Left hindlimb (tissue), 1 donor: ENCODE measurements at places on chromosomes 7 and 10.
A peak's percentile ranks its signal among the peaks of the same experiment; 100 is the strongest.

DNA sequence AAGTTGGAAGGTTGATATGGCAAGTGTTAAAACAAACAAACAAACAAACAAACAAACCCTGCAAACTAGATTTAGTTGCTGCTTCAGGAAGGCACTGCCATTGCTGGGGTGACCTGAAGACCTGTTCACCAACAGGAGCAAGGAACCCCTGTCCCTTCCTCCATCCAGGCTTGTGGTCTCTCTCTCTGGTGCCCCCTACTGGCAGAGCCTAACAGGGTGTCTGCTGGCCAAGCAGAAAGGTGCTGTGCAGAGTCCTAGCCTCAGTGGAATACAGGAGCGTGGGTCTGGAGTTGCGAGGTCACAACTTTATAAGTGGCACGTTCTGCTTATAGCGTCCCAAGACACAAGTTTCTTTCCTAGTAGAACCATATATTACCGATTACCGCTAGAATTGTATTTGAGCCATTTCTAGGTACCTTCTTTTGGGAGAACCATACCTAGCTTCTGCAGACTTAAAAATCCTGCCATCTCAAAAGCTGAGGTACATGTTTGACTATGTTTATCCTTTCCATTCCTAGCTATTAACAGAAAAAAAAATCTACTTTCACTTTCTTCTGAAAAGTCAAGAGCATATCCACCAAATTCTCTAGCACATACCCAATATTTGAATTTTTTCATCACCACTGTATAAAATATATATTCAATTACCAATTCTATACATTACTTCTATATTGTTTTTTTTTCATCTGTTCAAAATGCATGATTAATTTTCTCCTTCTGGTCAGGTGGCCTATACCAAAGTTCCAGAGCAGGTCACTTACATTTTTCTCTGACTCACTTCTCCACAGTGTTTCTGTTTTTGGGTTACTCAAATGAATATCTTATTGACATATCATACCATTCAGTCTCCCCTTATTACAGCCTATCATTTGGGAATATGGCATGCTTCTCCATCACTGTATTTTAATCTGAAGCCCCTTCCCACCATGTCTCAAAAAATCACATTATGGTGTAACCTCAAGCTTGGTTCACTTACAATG lies 29.1 kb upstream of the CALD1 start:
- no peak for DNase-seq

- DNase-seq = no peak
Measured at GRCh38 chr7:5679813-5680473, 101.5 kb downstream of the RNF216 start.

- no peak for DNase-seq
Measured at GRCh38 chr7:32643194-32643593, 147.9 kb downstream of the AVL9 start.

GRCh38 chr7:7122033-7122478 lies 60.3 kb upstream of the C1GALT1 start:
- DNase-seq = no peak

DNA sequence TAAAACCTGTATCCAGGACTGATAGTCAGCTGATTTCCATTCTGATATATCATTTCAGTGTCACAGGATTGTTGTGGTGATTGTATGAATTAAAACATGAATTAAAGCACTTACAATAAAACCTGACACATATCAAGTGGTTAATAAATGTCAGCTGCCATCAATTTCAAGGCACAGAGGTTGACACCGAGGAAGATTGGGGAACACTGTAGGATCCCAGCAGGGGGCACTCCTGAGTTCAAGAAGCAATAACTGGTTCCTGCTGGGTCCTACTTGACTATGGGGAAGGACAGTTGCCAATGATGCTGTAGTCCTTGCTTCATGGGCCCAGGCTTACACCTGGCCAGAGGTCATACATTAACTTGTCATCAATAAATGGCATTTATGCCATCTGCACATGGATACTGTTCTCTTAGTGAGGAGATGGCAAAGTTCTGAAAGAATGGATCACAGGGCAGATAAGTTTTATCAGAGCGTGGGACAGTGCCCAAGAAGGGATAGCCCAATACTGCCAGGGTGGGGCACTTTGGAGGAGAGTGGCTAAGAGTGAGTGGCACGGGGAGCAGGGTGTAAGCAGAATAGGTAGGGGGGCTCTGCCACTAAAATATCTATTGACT lies 24.1 kb downstream of the FZD1 start:
- no peak for DNase-seq

- DNase-seq = no peak
Measured at GRCh38 chr10:22369434-22370072, 24.3 kb downstream of the SPAG6 start.

DNA sequence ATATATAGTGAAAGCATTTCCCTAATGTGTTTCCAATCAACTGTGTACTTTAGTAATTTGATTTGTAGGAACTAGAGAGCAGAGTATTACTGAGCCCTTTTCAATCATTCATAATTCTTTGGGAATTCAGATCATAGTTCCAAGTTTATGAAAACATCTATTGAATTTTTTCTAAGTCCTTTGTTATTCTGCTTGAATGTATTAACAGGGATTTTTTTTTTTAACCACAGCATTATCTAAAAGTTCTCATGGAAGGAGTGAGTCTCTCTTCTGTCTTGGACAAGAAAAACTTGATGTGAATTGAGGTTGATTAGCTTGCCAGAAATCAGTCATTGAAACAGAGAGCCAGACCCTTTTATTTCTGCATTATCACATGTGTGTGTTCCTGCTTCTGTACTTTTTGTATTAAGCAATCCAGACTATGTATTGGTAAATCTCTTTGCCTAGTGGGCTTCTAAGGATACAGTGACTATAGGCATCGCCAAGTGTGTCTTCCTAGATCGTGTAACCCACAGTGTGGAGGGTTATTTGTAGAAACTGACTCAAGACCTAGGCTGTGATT lies 59.9 kb downstream of the BMPER start:
- no peak for DNase-seq

DNA sequence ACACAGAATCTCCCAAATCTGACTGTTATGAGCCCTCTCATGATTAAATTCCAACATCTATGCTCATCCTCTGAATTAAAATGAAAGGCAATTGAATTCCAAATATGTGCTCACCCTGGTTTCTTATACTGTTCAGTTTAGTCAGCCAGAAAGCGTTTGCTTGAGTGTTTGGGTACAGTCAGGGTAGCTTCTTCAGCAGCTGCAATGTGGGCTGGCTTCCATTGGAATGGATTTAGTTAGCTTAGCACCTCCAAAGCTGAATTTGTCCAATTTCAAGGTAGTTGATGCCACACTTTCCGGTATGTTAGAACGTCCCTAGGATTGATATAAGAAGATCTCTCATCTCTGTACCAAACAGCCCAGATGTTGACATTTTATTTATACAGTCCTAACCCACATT lies 9.3 kb downstream of the KLHL7 start:
- no peak for DNase-seq

- DNase-seq = no peak
Measured at GRCh38 chr7:41715000-41715399, 12.1 kb upstream of the INHBA start.

DNA sequence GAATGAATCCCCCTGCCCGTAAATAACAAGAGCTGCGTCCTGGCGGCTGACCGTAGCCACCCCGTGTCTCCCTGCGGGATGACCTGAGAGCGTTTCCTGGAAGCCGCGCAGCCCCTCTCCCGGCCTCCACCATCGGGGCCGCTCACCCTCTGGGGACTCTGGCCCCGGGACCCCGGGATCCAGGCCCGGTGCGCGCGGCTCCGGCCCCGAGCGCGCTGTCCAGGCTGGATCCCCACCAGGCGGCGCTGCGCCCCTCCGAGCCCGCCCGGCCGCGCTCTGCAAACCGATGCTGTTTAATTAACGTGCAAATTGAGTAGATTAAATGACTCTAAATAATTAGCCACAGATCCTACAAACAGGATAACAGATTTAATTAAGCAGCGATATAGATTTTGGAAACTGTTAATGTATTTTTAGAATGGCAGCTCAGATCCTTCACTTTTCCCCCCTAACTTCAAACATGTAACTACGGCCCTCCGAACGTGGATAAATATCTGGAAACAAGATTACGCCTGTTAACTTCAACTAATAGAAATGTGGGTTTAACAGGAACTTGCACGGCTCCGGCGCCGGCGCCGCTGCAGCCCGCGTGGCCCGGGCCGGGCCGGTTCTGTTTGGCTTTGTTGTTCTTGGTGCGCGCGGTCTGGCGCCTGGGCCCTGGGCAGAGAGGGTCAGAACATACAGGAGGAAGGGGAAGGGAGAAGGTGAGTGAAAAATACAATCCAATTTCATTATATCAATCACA lies 7.1 kb upstream of the UNCX start:
- no peak for DNase-seq

DNA sequence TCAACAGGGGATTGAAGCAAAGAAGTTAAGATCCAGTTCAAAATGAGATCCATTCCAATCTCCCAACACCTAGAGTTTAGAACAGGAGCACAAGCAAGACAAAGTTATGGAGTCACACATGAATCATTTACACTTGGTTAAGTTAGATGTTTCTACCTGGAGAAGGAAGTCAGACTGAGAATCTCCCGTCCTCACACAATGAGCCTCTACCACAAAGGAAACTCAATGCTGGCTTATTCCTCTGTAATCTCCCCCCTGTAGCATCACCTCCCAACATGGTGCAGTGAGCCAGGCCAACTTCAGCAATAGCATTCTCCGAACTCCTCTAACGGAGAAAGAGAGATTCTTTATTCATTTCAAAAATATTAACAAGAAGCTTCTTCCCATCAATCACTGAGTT lies 82.2 kb downstream of the ELMO1 start:
- no peak for DNase-seq

DNA sequence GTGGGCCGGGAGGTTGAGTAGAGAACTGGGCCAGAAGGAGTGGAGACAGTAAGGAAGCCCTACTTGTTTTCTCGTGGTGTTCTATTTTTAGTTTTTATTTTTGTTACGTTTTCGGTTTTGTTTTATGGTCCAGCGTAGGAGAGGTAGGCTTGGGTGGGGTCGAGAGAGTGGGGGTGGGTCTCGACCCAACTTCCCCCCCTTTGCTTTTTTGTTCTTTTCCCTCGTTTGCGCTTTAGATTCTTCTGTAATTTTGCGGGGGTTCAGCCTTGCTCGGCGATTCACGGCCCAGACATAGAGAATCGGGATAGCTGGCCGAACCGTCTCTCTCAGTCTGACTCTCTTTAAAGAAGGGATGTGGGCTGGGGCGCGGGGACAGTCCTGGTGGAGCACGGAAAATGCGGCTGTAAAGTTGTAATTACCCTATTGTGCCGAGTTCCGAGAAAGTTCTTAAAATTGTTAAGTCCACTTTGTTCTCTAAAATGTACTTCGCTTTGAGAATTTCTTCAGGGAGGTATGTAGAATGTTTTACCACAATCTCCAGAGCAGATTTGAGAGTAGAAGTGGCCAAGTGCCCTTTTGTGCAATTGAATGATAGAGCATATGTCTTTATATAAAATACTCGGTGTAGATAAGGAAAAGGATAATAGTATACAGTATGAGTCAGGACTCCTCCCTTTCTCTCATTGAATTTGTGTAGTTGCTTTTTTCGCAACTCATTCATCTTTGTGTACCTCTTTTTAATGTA lies 816 bp downstream of the DMTF1 start:
- peak; percentile 49 for DNase-seq

DNA sequence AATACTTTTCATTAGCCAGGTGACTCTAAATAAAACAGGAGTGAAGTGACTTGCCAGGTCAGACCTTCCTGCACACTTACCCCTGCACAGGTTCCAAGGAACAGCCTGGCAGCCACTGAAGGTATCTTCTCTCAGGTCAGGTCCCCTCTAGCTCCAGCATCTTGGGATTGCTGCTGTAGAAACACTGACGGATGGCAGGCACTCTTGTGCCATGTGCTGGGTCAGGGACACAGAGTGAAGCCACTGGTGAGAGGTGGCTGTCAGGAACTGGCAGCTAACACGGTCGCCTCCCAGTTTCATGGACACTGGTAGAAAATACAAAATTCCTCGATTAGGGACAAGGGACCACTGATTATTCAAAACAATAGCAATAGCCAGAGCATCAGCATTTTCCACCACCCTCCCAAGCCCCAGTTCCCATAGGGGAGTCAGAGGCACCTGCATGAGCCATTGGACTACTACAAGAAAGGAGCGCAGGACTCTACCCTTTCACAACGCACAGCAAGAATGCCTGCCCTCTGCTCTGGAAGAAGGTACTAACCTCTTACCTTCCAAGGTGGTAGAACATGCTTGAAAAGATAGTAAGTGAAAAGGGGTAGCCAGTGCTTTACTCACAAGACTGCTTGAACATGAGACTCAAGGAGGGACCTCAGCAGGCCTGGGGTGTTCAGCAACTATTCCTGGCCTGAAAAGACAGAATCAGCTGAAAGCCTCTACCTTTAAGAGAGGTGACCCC lies 5.1 kb upstream of the MYO1G start:
- DNase-seq = no peak

- DNase-seq = no peak
Measured at GRCh38 chr10:130729876-130730275, 581.6 kb downstream of the TCERG1L start.

DNA sequence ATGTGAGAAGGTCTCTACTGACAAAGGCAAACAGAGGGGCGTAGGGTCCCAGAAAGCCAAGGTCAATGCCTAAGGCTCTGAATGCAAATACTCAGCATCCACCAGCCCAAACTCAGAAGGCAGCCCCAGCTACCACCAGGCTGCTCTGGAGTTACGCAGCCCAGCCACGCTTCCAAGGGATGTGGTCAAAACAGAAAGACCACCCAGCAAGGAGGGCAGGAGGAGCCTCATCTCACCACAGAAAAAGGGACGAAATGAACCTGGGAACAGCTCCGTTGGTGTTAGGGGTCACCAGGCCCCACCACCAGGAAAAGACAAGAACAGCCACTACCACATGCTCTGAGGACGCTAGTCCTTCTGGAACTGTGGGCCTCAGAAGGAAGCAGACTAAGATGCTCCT lies 65.1 kb downstream of the CTBP2 start:
- DNase-seq = no peak

DNA sequence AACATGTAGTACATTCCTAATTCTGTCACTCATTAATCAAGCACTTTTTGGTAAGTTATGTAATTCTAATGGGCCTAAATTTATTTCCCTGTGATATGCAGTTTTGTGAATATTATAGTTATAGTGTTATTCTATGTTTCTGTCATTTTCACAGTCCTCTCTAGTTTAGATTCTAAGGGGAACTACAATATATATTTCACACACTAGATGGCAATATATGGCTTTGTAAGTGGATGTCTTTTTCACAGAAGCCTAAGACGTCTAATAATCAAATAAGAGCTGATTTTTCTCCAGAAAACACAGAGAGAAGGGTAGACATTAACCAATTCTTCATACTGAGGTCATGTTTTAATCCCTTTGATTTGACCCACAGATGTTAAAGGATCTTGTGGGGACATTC lies 18.0 kb downstream of the RNLS start:
- DNase-seq = no peak

GRCh38 chr7:29793507-29793906 lies 12.8 kb upstream of the WIPF3 start:
- DNase-seq = no peak

GRCh38 chr7:29430279-29430949 lies 133.2 kb upstream of the PRR15 start:
- DNase-seq = no peak

DNA sequence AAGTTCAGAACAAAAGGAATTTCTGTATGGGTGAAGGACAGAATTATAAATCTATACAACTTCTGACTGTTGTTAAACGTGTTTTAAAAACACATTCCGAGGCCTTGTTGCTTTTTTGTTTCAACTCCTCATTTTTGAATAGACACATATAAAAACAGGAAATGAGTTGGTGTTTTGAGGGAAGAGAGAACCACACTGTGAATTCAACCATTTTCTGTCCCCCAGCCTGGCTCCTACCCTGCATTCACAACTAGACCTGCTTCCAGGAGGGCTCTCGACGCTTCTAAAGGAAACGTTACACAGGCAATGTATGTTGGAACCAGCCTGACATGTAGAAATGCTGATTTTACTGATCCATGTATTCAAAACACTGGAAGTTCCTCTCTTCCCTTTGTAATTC lies 76.5 kb downstream of the OR13A1 start:
- no peak for DNase-seq
